Stimulated activated CD4-positive, alpha-beta T cell treated with anti-CD3 and anti-CD28 coated beads, Interleukin-2, amount 100 ng/mL, for 24 hours (primary cell): ENCODE measurements at places on chromosomes 3 and 15.

DNA sequence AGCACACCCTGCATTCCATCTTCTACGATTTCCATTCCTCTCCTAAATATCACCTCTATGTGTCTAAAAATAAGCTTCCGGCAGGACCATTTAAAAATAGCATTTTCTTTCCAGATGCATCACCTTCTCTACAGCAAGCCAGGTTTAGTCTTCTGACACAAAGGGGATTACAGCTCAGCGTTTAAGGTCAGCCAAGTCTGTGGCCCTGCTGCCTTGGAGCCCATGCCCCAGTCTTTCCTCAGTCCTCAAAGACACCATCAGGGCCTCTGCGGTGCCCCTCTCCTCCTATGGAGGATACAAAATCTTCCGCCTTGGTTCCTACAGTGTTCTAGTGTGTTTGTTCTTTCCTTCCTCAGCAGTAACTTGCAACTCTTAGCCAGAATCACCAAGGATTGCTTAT lies 3.8 kb downstream of the SELENOS start:
- no peak for DNase-seq

DNA sequence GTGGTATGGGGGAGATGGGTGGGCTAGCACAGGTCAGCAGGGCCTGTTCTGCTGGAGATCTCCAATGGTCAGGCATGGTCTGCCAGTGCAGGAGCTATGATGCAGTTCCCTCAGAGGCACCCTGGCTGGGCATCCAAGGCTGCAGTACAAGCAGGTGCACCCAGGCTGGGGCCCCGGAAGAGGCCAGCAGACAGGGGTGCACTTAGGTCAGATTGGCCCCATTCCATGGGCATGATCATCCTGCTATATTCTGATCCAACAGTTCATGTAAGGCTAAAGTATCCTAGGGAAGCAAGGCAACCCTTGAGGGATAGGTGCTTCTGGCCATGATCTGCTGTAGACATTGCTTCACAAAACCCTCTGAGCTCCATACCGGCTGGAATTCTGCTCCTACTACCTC lies 53.5 kb downstream of the STRIT1 start:
- DNase-seq = no peak

GRCh38 chr3:84600703-84601225 lies 358.0 kb upstream of the CADM2 start:
- DNase-seq = no peak

DNA sequence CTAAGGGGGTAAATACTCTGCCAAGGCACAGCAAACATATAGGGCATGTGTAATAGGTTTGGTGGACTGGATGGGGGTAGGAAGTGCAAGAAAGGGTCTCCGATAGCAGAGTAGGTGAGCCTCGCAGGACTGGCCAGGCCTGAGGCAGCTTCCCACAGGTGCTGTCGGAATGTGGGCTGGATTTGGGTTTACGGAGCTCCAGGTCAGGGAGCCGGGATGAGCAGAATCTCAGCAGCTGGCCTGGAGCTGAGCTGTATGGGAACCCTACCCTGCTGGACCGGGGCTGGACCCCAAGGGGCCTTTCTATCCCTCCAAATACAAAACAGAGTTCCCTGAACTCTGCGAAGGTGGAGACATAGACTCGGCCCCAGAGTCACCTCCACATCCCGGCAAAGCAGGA lies 15.0 kb downstream of the KLF15 start:
- DNase-seq = no peak

GRCh38 chr15:43958861-43959330 lies 132.1 kb downstream of the WDR76 start:
- DNase-seq = no peak

GRCh38 chr3:146449076-146449475 lies 20.3 kb downstream of the PLSCR2 start:
- DNase-seq = no peak

DNA sequence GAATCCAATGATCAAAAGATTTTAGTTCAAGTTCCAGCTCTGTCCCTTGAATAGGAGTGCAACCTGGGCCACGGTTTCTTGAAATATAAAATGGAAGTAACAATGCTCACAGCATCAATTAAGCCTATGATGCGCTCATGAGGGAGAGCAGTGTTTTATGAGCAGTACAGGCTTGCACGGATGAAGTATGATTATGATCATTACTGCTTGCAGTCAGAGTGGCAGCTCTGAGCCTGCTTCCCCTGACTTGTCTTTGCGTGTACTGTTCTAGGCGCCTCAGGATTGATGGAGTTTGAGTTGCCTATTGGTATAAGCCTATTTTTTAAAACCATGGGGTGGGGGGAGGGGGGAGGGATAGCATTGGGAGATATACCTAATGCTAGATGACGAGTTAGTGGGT lies 37.0 kb downstream of the ITGB5 start:
- DNase-seq = no peak
